NCI-H510A treated with DMSO at 0.1 percent for 48 hours (cell line): ENCODE measurements at places on chromosomes 7 and 10.
A peak's percentile ranks its signal among the peaks of the same experiment; 100 is the strongest.

GRCh38 chr10:1403508-1404322 lies 333.6 kb downstream of the ADARB2 start:
- DNase-seq: no peak

- DNase-seq: no peak
Observed at GRCh38 chr7:19530261-19530660, 178.6 kb downstream of the POLR1F start.

- DNase-seq: no peak
Observed at GRCh38 chr10:109114579-109114978, 808.7 kb downstream of the XPNPEP1 start.

GRCh38 chr7:41054960-41055661 lies 647.8 kb downstream of the INHBA start:
- no peak for DNase-seq

GRCh38 chr10:45558425-45558824 lies 114.1 kb downstream of the ZFAND4 start:
- DNase-seq: no peak

- no peak for DNase-seq
Observed at GRCh38 chr10:29651767-29652166, 17.0 kb upstream of the SVIL start.

DNA sequence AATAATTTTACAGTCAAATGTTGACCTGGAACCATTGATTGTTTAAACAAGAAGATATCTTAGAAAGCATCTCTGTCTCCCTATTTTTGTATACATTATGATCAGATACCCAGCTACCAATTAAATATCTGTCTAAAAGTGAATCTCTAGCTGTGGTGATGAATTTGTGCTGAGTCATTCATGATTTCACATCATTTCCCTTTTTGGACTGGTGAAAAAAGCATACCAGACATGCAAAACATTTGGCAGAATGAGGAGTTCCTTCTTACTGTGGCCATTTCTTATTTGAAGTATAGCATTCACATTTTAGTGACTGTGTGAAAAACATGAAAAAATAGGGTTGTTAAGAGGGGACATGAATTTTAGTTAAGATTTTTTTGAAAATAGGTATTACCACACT lies 98.0 kb upstream of the GATA3 start:
- DNase-seq: no peak

GRCh38 chr7:158771-159170 lies 33.6 kb upstream of the FAM20C start:
- no peak for DNase-seq

DNA sequence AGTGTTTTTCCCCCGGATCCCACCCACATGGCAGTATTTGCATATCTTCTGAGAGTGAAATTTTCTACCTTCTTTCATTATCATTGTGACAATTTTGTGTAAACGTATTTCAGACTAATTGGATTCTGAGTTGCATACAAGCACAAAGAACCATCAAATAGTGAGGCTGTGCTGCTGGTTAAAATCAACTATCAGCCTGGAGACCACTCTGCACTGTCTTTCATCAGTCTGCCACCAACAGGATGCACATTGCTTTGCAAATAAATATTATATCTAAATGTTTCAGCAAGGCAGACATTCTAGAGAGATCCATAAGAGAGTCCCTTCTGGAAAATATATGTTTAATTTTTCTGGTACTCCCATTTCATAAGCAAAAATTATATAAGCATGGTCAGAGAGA lies 851.8 kb downstream of the XPNPEP1 start:
- DNase-seq: no peak

- no peak for DNase-seq
Observed at GRCh38 chr7:867406-868188, 8.8 kb upstream of the GET4 start.

DNA sequence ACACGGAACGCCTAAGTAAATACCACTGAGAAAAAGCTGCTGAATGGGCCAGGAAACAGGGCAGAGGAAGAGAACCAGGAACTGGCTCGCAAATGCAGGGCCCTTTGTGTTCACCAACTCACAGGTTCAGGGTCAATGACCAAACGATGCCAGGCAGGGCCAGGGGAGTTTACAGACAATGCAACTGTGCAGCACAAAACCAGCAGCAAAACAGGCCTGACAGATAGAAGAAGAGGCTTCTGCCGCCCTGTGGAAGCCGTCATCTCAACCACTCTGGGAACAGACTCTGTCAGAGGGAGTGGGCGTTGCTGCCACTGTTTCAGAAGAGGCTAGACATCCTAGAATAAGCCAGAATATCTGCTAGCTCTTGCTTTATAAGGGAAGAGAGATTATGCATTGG lies 117.9 kb downstream of the KMT2E start:
- no peak for DNase-seq

DNA sequence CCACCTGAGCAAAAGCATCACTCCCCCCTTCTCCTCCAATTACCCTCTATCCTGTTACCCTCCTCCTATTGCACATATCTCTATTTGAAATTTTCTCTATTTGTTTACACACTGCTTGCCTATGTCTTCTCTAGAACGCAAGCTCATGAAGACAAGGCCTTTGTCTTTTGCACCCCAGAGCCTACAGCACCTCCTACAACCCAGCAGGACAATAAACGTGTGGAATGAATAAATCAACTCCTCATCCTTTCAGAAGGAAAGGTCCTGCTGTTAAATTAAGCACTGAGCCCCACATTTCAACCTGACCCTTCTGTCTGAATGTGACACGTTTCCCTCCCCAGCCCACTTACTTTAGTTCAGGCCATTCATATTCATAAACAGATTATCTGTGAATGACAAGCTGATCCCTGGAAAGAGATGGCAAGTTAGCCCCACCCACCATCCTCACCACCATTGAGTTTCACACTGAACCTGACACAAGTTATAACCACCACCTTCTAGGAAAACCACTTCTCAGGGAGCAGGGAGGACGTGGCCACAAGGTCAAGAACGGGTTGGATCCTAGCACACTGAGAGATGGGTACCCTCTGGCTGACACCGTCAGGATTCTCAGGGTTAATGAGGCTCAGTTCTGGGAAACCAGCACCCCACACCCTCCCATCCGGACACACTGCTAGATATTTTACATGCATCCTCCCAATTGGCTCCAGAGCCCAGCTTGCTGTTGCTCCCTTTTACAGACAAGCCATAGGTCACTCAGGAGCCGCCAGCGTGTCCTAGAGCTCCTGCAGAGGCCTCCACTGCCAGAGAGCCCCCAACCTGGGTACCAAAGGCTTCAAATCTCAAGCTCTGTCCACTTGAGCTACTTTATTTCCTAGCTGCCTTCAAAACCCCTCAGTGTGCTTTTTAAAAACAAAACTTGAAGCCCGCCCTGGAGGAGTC lies 934 bp downstream of the PRTFDC1 start:
- peak; percentile 9 for DNase-seq

GRCh38 chr7:136058546-136058945 lies 81.4 kb upstream of the MTPN start:
- DNase-seq: peak; percentile 45

- DNase-seq: no peak
Observed at GRCh38 chr7:42407021-42407710, 170.2 kb upstream of the GLI3 start.

- DNase-seq: no peak
Observed at GRCh38 chr10:13984647-13985155, 346.0 kb downstream of the FRMD4A start.

DNA sequence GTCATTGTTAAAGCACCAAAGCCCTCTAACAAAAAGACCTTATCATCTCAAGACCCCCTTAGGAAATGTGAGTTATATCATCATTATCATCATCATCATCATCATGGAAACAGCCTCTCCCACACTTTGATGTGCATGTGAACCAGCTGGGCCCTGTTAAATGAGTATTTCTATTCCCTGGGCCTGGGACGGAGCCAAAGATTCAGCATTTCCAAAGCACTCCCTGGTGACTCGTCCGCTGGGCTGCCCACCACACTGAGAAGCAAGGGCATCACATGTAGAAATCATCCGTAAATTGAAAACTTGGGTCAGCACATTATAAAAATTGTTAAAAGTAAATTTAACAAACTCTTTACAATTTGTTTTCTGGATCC lies 88.6 kb downstream of the PTPRN2 start:
- no peak for DNase-seq

DNA sequence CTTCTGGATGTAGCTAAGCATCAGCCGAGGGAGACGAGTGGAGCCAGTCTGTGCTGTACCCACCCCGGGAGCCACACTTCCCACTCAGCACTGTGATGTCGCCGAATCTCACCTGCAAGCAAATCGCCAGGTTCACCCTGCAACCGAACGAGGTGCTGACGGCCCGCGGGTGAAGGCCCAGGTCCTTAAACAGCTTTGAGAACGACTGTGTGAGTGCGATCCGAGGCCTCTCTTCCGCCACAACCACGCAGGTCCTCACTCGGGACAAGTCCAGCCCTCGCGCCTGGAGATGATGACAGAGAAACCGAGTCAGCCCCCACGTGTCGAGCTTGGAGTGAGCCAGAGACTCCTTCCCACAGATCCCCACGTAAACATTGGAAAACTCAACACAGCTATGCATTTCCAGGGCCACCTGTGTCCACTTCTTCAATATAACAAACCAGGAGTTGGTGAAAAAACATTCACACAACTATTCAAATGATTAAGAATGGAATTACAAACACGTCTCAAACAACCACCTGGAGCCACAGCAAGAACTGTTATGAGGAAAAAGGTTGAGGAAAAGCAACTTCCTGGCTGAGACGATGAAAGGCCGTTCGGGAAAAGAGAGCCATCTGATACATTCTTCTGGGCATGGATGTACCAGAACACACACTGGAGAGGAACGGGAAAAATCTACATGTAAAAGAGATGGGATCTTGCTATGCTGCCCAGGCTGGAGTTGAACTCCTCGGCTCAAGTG lies 191.8 kb downstream of the ZMYND11 start:
- no peak for DNase-seq

DNA sequence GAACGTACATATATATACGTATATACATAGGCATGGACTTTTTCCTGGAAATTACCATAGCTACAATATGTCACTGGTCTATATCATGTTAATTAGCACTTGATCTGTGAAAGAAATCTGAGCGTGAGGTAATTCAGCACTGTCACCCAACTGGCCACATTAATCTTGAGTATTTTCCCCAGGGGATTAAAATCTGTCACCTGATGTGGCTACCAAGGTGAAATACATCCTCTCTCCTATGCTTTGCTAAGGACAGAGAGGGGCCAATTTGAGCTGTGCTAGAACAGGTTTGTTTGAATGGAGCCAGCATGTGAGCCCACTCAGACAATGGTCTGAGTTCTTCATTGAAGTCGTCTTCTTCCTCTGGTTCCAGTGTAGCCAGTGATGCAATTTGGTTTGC lies 33.3 kb downstream of the CYCS start:
- DNase-seq: no peak

- no peak for DNase-seq
Observed at GRCh38 chr10:94149702-94150101, 156.0 kb downstream of the PLCE1 start.

DNA sequence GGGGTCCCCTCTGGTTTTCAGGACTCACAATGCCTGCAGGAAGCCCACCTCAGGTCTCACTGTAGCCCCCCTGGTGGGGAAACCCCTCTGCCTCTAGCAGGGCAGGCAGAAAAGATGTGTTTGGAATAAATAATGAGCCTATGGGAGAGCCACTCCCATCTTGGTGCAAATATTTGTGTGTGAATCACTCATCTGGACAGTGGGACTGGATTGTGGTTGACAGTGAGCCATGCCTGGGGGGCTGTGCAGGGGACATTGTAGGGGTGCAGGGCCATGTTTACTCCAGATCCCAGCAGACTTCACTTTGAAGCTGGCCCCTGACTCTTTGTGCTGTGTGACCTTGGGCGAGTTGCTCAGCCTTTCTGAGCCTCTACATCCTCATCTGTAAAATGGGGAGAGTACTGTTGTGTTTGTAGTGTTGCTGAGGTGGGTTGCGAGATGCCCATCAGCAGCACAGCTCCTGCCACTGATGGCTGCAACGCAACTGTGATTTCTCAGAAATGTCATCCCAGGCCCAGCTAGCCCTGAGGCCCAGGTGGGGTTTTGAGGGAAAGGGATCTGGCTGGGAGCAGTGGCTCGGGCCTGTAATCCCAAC lies 20.7 kb downstream of the GTF2IRD1 start:
- no peak for DNase-seq

GRCh38 chr7:15558756-15559155 lies 3.1 kb downstream of the AGMO start:
- no peak for DNase-seq

DNA sequence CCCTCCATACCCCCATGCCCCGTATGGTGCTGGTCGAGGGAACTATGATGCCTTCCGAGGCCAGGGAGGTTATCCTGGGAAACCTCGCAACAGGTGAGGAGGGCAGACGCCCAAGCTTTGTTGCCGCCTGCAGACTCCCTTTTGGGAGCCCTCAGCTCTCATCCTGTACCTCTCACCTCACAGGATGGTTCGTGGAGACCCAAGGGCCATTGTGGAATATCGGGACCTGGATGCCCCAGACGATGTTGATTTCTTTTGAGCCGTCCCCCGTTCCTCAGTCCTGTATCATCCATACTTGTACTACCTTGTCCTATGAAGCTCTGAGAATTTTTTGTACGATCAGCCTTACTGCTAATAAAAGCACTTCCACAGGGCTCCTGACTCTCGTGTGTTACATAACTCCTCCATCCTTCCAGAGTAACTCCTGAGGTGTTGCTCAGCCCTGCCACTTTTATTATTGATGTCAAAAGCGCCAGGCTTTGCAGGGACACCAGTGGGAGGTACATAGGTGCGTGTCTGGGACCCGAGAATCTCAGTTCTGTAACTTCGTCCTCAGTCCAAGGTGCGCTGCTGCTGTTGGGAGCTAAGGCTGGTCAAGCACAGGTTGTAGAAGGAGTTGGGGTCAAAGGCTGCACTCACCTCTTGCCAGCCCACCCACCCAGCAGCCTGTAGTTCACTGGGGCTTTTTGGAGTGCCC lies 1.1 kb downstream of the UFSP1 start:
- DNase-seq: no peak

- DNase-seq: no peak
Observed at GRCh38 chr7:139403601-139404000, 43.9 kb downstream of the LUC7L2 start.

- DNase-seq: no peak
Observed at GRCh38 chr10:10551596-10552301, 465.9 kb upstream of the CELF2 start.

DNA sequence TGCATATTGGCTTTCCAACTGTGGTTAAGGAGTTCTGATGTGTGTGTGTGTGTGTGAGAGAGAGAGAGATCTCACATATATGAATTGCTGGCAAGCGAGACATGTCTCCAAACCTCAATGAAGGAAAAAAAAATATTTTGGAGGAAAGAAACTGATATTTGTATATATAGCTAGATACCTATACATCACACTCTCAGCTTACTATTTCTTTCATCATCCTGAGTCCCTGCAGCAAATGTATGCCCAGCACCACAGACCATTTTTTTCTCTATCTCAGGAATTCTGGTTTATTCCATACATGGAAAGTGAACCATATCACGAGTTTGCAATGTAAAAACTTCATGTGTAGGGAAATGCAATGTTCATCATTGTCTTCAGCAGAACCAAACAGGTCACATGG lies 68.9 kb downstream of the MTERF1 start:
- DNase-seq: no peak
